ENCODE measurements at places on chromosomes 5 and 9.

- DNase-seq: no peak
These were observed 135.3 kb downstream of the ROR2 start for GRCh38 chr9:91814753-91815152.

DNA sequence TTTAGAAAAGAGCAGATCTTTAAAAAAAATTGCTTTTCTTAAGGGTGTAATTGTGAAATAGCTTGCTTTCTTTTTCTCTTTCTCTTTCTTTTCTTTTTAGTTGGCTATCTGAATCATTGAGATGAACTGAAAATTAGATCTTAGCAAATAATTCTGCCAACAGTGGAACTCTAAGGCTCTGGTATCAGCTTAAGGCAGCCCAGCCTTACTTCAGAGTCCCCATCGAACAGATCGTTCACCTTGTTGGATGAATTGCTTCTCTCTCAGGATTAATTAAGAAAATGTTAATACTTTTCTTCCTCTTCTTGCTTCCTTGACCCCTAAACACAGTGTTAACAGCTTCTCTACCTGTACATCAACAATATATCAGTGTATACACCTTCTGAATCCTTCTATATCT is 92.1 kb downstream of the ZCCHC7 start:
- no peak for DNase-seq

DNA sequence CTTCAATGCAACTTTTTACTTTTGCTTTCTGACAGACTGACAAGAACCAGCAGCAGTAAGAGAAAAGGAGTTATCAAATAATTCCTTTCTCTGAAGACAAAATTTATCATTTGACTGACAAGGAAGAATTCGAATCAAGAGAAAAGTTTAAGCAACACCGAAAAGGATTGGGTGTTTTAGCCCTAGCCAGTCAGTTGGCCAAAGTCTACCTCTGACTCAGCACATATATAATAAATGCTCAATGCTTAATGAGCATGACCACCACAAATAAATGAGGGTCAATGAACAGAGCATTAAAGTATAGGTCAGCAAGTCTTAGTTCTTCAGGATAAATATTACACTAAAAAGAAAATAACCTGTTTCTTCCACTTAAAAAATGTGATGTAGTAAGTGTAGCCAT is 1603.5 kb upstream of the C9orf72 start:
- DNase-seq: no peak

- no peak for DNase-seq
These were observed 18.6 kb downstream of the DNAJA1 start for GRCh38 chr9:33043671-33044070.

DNA sequence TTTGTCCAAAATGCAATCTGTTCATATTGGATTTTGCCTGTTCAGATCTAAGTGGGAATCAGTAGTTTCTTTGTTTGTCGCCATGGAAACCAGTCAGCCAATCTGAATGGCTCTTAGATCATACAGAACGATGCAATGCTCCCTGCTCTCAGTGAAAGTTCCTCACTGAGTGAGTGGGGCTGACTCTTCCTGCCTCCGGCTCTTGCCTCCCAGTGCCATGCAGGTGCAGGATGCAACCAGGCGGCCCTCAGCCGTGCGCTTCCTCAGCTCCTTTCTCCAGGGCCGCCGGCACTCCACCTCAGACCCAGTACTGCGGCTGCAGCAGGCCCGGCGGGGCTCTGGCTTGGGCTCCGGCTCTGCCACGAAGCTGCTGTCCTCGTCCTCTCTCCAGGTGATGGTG is at the start of gene PTPDC1:
TSS of gene PTPDC1 (plus strand) at position 151 of the 400 bp plus-strand sequence. CDS start at position 218, 67 bp downstream.
- DNase-seq: no peak

DNA sequence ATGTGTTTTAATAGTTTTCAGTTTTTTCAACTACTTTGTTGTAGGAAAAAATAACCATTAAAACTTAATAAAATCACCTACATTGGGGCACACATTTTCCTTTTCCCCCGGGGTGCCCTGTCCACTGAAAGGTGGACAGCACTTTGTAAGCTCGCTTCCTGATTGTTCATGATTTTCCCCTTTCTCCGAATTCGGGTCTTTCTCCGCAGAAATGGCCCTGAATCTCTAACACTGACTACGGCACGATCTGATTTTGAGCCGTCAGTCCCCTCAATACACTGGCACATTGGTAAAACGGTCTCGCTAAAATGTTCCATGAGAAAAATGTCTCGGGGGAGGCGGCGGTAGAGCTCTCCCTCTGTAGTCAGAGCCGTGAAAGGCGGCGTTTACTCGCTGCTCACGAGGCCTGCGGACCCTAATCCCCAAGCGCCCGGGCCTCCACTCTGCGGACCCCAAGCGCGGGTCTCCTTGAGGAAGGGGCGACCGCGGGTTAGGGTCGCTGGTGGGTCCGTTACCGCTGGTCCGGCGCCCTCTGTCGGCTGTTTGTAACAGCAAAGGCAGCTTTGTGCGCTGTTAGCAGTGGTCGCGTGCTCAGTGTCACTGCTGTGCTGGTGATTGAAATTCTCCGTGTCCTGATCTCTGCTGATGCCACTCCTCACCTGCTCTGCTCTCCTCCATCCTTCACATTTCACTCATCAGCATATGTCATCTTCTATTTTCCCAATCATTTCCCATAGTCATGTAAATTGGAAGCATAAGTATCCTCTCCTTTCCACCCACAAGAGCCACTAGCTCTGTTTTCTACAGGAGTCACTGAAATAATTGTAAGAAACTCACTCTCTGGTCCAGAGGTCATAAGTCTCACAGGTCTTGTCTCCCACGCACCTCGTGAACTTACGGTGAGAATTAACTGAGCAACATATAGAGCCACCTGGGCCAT is 10.8 kb upstream of the IFNA2 start:
- DNase-seq: peak; percentile 25

DNA sequence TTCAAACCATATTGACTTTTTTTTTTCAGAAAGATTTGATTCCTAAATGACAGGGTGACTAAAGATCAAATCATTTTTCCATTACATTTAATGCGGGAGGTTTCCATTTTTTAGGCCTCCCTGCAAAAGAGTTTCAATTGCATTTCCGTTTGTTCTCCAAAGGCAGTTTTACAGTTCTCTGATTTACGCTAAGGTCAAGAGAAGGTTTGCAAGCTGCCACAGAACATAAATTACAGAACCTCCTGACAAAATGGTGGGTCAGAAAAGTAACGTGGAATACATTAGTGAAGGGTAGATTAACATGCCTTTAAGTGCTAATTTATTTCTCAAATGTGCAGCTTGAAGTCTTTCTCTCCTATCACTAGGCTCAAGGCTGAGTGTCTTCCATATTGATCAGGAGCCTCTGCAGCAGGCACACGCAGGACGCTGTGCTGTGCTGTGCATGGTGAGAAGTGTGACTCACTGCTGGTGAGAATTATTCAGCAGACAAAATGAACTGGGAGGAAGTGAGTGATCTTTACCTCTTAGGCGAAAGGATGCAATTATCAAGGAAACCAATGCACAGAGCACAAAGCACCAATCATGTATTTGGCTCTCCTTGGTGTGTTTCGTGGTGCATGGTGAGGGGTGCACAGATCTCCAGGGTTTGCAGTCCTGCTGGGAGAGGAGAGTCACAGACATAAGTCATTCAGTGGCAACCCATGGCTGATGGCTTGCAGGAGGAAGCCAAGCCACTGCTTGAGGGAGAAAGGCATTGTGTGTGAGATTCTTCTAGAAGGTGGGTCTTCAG is 136.3 kb downstream of the TENT4A start:
- DNase-seq: no peak

DNA sequence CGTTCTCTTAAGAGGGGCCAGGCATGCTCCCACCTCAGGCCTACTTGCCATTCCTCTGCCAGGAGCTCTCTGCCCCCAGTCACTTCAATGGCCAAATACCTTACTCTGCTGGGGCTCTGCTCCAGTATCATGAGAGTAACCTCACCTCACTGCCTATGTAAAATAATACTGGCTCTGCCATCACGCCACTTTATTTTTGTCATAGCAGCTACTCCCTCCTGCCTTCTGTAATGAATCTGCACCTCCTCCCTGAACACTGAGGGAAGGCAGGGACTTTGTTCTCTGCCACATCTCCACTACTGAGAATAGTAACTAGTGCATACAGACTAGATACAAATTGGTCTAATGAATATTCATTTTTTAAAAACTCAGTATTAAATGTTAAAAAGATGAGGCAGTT is 33.8 kb downstream of the MACROH2A1 start:
- no peak for DNase-seq

GRCh38 chr9:93020151-93020550 is 38.4 kb upstream of the SUSD3 start:
- no peak for DNase-seq

DNA sequence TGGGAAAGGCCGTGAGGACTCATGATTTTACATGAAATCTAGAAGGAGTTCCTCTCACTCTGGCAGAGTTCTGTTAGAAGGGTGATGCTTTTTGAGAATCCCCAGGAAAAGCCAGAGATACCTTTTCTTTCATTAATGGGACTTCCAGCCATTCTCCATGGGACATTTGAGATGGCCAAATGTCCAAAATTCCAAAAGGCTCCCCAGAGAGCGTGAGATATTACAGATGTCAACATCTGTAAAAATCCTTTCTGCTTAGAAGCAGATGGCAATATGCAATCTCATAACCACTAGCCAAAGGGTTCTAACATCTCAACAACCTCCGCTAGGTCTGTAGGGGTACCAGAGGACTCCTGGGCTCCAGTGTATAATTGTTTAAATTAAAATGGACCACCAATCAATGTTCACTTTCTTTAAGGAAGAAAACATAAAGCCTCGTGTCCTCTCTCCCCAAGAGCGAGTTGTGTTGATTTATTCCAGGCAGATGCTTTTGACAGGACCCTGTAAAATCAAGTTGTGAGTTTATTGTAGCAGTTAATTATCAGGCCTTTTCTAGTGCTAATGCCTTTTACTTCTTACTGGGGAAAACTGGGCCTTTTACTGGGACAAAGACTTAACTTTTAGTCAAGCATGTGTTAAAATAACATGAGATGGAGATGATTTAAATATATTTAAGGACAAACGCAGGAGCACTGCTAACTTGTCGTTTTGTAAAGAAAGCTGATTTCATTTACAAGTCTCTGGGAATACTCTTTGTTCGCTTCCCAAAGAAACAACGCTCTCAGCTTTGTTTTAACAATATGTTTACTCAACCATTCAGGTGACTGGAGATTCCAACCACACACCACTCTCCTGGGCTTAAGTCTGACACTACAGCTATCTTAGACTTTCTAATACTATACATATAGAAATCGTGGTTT is 4.8 kb downstream of the GAS1 start:
- no peak for DNase-seq

DNA sequence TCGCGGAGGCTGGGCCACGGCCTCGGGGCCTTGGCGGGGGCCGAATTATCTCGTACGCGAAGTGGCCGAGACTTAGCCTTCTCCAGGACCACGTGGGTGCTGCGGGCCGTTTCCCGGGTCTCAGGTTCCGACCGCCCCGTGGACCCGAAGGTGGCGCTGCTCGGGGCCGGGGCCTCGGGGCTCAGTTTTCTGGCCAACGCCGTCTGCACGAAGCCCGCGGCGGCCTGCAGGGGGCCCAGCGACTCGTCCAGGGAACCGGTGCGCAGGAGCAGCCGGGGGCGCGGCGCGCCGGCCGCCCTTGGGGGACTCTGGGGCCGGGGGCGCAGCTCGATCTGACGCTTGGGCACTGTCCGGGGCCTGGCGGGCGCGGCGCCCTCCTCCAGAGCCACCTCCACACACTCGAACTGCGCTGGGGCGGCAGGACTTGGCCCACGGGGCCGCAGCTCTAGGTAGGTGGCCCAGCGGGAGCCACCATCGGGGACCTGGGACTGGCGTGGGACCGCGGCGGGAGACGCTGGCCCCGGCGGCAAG is 716 bp downstream of the PROB1 start:
- no peak for DNase-seq

DNA sequence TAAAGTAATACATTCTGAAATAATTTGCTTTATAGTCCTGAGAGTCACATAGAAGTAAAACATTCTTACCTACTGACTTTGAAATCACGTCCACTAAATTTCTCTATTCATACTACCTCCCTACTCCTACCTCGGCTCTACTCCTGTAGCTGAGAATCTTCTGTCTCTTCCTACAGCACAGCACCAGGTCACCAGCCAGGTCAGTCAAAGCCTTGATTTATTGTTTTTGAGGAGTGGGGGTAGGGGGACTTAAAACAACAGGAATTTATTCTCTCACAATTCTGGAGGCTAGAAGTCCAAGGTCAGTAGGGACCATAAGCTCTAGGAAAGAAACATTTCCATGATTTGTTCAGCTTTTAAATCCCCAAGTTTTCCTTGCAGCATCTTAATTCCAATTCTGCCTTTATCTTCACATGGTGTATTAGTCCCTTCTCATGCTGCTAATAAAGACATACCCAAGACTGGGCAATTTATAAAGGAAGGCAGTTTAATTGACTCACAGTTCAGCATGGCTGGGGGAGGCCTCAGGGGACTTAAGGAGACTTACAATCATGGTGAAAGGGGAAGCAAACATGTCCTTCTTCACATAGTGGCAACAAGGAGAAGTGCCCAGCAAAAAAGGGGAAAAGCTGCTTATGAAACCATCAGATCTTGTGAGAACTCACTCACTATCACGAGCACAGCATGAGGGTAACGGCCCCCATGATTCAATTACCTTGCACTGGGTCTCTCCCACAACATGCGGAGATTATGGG is 49.6 kb upstream of the CCNG1 start:
- no peak for DNase-seq

DNA sequence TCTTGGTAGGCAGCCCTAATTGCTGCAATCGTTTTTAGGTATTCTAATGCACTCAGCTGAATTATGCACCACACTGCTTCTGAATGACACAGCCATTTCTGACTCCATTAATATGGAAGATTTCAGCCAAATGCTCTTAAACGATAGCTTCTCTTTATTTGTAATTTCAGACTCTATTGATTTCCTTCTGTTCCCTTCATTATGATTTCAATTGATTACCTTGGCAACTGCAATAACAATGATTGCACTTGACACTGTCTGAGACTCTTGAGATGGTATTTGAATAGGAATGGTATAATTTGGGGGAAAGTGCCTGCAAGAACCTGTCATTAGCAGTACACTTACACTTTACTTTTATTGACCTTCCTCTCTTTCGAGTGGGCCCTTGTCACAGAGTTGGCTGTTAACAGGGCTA is 296.1 kb upstream of the DMAC1 start:
- DNase-seq: no peak

GRCh38 chr5:115170134-115170928 is 623 bp upstream of the TRIM36 start:
- no peak for DNase-seq

DNA sequence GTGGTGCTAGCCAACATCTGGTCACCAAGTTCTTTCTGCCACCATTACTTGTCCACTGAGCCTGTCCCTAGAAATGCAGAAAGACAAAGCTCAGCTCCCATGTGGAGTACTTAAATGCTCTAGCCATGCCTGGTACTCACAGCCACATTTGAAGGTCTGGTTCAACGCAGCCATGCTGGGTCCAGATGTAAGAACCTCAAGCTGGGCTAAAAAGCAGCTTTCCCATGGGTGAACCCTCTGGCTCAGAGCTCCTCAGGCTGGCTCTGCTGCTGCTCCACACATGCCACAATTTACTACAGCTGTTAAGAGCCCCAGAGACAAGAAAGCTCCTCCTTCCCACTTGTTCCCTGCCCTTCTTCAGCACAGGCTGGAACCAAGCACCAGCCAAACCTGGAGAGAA is 97.1 kb upstream of the LRRTM2 start:
- DNase-seq: no peak
